ENCODE measurements at places on chromosomes 2 and 18. TPM values are rescaled to one million over a fixed set of nuclear protein-coding genes. Genes with fewer than 3 reads are reported as not detected.

DNA sequence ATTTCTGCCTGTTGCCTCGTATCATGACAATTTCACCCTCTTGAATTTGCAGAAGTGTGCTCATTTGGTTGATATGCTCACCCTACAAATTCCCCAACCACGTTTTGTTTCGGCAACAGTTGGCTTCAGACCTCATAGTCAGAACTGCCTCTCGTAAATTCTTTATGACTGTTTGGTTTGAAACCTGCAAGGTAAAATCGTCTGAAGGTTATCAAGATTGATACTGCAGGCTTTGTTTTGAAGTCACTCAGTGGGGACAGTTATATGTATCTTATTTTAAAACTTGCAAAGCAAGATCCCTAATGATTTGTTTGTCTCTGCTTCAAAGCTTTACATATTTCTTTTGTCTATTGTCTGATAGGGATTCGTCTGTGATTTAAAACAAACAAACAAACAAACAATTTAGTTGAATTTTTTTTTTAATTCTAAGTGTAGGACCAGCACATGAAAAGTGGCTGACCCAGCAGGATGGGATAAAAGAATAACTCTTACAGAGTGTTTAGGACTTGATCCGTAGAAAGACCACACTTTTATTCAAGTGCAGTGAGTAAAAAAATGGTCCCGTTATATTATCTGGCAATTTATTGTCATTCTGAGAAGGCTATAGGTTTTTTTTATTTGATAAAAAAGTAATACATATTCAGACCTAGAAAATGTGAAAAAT, 45.7 kb upstream of the MYCN start:
- no peak overlapping the region for H3K4me3 ChIP-seq
- no peak for DNase-seq
- H3K27me3 ChIP-seq, result no peaks in the 10 kb centered on the region
- H3K4me1 ChIP-seq, result no peaks in the 10 kb centered on the region
- no peaks in the 10 kb centered on the region for H3K36me3 ChIP-seq

DNA sequence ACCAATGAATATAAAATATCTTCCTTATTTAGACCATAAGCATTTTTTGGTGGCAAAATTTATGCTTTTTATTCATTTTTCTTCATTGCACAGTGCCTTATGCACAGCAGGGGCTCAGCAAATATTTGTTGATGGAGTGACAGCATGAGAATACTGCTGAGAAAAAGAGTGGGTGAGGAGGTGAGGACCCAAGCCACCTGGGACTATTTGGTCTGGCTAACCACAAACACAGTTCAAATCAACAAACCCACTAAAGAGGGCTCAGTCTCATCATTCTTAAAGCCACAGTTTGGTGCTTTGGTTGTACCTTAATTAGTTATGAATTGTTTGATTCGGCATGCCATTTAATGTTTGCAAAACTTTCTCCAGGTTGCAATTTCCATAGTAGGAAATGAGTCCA, 183.5 kb upstream of the ZNF521 start:
- H3K4me1 ChIP-seq, result no peaks in the 10 kb centered on the region
- no peak overlapping the region for H3K4me3 ChIP-seq
- no peaks in the 10 kb centered on the region for H3K27me3 ChIP-seq
- H3K36me3 ChIP-seq, result no peaks in the 10 kb centered on the region

DNA sequence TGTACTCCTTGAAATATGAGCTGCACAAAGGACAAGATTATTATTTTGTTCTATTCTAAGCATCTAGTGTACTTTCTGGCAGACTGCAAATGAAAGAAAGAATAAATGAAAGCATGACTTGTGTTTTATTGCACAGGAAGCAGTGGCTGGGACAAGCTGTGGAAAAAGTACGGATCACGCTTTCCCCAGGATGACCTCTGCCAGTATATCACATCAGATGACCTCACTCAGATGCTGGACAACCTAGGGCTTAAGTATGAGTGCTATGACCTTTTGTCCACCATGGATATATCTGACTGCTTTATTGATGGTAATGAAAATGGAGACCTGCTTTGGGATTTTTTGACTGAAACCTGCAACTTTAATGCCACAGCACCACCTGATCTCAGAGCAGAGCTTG, 49.4 kb downstream of the HNMT start:
- no peak overlapping the region for H3K4me3 ChIP-seq
- no peak overlapping the region for H3K27ac ChIP-seq
- no peaks in the 10 kb centered on the region for H3K27me3 ChIP-seq
- H3K36me3 ChIP-seq, result no peaks in the 10 kb centered on the region

DNA sequence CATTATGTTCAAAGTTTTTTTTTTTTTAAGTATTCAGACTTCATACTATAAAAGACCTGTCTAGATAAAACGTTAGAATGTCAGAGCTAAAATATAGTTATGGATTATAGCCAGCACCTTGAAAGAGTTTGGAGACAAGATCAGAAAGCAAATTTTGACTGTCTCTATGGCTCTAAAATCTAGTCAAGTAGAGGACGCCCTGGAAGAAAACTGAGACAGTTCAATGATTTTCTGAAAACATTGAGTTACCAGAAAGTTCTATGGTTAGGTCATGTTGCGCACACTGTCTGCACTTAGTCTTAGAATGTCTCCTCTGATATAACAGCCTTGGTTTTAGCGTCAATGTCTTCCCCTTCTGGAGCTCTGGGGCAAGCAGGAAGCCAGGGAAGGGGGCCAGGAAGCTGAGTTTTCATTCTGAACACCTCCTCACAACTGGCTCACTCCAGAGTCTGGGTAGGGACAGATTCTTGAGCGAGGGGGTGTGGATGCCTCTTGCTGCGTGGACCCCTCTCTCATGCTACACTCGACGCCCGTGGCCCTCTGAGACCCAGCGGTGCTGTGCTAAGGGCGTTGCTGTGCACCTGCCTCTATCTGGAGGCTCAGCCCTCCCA, 99.5 kb downstream of the RNF144A start:
- no peak overlapping the region for H3K27ac ChIP-seq
- no peak overlapping the region for H3K4me3 ChIP-seq
- no peak for DNase-seq
- no peaks in the 10 kb centered on the region for H3K27me3 ChIP-seq
- no peaks in the 10 kb centered on the region for H3K4me1 ChIP-seq
- peaks cover 12% of the 10 kb centered on the region for H3K36me3 ChIP-seq

The PPM1B gene
- 98.8 TPM for total RNA-seq

DNA sequence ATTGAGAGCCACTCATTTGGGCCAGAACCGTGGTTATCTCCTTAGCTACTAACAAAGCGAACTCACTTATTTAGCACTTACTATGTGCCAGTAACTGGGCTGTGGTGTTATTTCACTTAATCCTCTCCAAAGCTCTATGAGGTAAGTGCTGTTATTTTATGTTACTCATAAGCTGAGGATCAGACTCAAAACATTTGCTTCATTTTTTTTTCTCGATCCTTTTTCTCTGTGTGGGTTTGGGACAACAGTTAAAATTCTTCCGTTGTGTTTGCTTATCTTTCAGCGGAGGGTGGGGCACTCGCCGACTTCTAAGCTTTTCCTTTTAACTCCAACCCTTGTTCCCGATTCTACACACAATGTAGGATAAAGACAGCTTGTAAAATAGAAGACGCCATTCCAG, 52.8 kb downstream of the TMEM178A start:
- H3K4me1 ChIP-seq, result no peaks in the 10 kb centered on the region
- no peaks in the 10 kb centered on the region for H3K36me3 ChIP-seq
- DNase-seq, result no peak
- no peak overlapping the region for H3K27ac ChIP-seq
- H3K27me3 ChIP-seq, result no peaks in the 10 kb centered on the region

DNA sequence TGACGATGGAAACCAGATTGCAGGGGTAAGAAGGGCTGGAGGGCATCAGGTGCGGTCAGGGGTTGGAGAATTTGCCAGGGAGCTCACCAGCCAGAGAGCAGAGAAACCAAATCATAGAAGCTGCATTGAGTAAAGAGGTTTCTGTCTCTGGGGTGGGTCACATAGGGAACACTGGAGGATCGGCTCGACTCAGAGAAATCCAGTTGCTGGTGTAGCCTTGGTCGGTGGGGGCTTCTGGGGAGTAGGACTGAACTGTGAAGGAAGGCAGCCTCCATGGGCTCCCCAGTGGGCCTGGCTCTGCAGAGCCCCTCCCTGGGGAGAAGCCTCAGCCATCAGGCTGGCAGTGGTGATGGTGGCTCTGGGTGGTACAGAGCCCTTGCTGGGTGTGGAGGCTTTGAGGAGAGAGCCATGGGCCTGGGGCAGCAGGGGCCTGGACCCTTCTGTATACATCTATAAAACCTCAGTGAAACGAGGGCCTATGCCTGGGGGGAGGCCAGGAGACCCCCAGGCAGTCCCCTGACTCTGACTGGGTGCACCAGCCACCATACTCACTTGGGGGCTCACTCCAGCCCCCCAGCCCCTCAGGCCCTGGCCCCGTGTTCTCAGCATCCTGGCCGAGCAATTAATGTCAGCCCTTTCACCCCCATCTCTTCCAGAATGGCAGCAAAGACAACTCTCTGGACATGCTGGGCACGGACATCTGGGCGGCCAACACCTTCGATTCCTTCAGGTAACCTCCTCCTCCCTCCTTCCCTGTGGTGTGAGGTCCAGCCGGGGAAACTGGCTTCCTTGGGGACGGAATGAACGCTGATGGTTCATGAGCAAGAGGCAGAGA, 124.5 kb downstream of the CTIF start:
- peaks cover 5% of the 10 kb centered on the region for H3K4me1 ChIP-seq
- no peak overlapping the region for H3K27ac ChIP-seq
- no peaks in the 10 kb centered on the region for H3K36me3 ChIP-seq

The TCF23 gene
- not detected for total RNA-seq

GRCh38 chr18:28459587-28459986, 282.7 kb upstream of the CDH2 start:
- H3K36me3 ChIP-seq, result no peaks in the 10 kb centered on the region
- no peaks in the 10 kb centered on the region for H3K4me1 ChIP-seq
- H3K27me3 ChIP-seq, result no peaks in the 10 kb centered on the region
- no peak for DNase-seq
- H3K4me3 ChIP-seq, result no peak overlapping the region

DNA sequence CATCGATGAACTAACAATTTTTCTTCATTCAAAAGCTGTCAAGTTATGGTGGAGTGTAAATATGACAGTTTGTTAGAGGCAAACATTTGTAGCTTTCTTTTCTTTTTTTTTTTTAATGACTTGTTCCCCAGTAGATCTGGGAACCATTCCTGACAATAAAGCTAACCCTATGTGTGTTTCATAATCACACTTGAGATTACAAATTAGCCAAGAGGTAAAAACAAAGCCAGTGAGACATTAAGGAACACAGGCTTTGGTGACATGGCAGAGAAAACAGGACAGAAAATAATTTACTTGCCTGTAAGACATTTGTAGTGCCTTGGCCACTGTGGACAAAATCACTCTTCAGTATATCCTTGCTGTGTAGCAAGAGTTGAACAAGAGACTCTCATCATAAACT, 135.9 kb downstream of the UBE2E3 start:
- H3K4me3 ChIP-seq, result no peak overlapping the region
- H3K4me1 ChIP-seq, result no peaks in the 10 kb centered on the region
- no peaks in the 10 kb centered on the region for H3K27me3 ChIP-seq
- no peak for DNase-seq
- H3K27ac ChIP-seq, result no peak overlapping the region

DNA sequence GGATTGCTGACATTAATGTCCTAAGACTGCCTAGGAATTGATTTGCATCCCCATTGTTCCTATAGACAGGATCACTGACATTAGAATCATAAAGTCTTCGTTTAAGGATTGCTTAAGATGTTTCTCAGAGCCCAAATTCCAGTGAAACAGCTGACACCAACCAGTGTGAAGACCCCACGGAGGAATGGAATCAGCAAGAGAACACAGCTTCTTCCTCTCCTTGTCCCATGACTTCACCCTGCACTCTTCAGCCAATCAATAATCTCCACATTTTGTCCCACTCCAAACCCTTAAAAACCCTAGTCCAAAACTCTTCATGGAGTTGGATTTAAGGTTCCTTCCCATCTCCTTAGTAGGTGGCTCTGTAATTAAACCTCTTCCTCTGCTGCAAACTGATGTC, 157.0 kb upstream of the NDUFV2 start:
- H3K27me3 ChIP-seq, result no peaks in the 10 kb centered on the region
- H3K36me3 ChIP-seq, result no peaks in the 10 kb centered on the region

GRCh38 chr2:186526281-186526680, 40.2 kb downstream of the ZC3H15 start:
- no peaks in the 10 kb centered on the region for H3K27me3 ChIP-seq
- H3K27ac ChIP-seq, result no peak overlapping the region
- H3K4me1 ChIP-seq, result no peaks in the 10 kb centered on the region
- H3K36me3 ChIP-seq, result no peaks in the 10 kb centered on the region
- DNase-seq, result no peak

The NAT8 gene
- not detected for total RNA-seq

The FSHR gene
- total RNA-seq, result not detected

The FBXO11 gene
- total RNA-seq, result 105 TPM

The CXCR1 gene
- 9.1 TPM for total RNA-seq

DNA sequence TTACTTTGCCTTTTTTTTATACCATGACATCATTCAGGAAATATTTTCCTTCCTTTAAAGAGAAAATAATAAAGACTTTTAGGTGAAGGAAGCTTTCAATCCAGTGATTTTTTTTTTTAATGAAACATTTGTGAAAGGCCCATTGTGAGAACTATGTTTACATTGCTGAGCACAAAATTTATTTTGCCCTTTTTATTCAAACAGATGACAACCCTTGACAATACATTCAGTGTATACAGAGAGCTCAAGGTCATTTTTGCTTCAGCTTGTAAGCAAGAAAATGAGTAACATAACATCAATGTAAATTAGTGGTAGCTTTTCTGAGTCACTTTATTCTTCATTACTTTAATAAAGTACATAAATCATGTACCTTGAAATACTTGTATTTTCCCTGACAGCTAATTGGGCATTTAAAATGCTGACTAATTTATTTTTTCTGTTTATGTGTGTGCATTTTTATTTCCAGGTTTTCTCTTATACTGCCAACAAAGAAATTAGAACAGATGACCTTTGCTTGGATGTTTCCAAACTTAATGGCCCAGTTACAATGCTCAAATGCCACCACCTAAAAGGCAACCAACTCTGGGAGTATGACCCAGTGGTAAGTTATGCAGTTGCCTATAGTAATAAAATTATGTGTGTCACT, 121.6 kb downstream of the GALNT1 start:
- H3K4me3 ChIP-seq, result no peak overlapping the region
- no peak for DNase-seq
- H3K27me3 ChIP-seq, result no peaks in the 10 kb centered on the region
- H3K27ac ChIP-seq, result no peak overlapping the region
- peaks cover 24% of the 10 kb centered on the region for H3K36me3 ChIP-seq

The NPPC gene
- not detected for total RNA-seq

GRCh38 chr2:101775092-101775491, 77.6 kb downstream of the MAP4K4 start:
- H3K27ac ChIP-seq, result no peak overlapping the region
- no peaks in the 10 kb centered on the region for H3K36me3 ChIP-seq
- no peak overlapping the region for H3K4me3 ChIP-seq

- H3K27me3 ChIP-seq, result no peaks in the 10 kb centered on the region
- no peak overlapping the region for H3K4me3 ChIP-seq
- H3K36me3 ChIP-seq, result no peaks in the 10 kb centered on the region
- no peak for DNase-seq
Observed at GRCh38 chr2:204015118-204015843, 78.7 kb downstream of the ICOS start.

The BMP10 gene
- not detected for total RNA-seq

The RSAD2 gene
- 7.9 TPM for total RNA-seq
